ENCODE measurements at places on chromosomes 2 and 18.

- DNase-seq: no peak
Measured at GRCh38 chr2:113105047-113105785, 22.2 kb upstream of the IL1RN start.

DNA sequence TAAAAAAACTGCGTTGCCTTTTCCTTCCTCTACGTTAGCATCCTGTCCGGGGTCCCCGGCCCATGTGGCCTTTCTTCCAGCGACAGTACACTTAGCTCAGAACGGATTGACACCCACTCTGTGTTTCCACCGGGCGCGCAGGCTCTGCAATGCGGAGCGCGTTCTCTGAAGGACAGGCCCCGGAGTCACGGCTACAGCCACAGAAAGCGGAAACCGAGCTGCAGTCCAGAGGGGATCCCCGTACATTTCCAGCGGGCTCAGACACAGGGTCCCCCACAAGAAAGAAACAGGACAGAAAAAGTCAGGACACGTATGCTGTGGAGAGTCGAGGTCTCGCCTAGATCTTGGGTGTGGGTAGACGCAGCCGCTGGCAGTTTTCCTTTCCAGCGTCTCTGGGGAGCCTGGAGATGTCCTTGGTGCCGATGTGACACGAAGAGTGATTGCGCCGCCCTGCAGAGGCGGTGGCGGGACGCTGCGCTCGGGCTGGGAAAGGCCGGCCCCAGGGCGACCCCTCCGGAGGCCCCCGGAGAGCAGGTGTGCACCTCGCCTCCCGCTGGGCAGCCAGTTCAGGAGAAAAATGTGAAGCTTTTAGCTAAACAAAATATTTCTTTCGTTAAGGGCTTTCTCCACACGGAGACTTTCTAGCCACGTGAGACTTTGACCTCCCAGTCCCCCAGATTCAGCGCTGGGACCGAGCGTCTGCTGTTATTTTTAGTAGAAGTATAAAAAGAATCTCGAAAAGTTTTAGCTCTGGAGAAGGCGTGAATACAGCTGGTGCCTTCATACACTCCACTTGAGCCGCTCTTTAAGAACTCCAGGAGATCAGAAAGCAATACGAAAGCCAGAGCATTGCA, 1.3 kb upstream of the ACKR3 start:
- DNase-seq: peak; percentile 53

DNA sequence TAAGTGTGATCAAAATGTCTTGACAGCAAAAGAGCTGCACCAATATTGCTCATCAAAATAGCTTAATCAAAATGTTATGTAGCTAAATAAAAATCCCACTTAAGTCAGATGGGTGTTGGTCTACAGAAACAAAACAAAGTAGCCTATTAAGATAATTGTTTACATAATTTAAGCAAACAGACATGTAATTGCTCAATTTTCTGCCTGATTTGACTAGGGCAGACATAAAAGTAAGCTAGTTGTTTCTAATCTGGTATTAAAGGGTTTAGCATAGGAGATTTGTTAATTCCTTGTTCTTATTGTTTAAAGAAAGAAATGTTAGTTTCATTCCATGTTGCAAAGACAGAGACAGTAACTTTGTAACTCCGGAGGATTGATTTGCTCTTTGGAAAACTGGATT, 11.5 kb upstream of the FEZ2 start:
- no peak for DNase-seq

GRCh38 chr2:235677276-235677788, 183.5 kb downstream of the AGAP1 start:
- DNase-seq: no peak

DNA sequence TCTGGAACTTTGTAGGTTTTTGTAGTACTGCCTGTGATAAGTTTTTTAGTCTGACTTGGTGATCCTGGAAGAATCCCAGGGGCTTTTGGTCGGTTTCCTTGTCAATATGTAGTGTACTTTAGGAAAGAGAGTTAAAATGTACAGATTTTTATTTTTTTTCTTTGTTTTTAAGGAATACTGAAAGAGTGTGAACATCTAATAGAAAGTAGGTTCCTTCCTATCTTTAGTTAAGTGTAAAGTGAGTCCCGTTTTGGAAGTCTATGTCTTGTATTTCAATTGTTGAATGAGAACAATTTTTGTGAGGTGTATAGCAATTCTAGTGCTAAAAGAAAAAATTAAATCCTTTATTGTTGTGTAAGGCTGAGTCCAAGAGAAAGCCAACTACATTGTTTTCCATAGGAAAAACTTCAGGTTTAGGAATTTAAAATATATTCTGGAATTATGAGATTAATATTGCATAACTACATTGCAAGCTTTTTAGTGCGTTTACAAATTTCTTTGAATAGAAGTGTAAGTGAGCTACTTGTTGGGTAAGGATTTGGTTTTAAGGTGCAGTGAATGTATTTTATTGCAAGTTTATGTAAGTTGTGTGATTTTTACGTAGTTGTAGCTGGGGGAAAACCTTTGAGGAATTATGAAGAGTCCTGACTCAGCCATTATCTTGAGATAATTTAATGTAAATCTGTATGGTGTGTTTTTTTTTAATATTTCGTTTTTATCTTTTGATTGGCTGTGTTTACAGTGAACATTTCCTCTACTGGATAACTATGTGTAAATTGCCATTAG, 1.7 kb downstream of the VAPA start:
- DNase-seq: no peak

DNA sequence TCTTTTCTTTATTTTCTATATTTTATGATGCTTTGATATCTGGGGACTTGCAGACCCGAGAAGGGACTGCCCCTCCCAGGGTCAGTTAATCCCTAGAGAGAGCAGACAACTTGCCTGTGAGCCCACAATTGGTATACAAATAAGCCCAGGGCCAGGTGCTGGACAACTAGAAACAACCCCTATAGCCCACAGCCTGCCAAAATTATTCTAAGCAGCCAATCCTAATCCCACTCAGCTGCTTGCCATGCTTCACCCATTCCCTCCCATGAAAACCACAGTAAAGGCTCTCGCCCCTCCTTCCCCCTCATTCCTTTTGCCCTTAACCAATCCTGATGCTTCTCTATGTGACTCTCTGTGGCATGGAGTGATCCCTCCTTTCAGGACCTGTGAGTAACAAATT, 380.7 kb downstream of the RBM43 start:
- no peak for DNase-seq

DNA sequence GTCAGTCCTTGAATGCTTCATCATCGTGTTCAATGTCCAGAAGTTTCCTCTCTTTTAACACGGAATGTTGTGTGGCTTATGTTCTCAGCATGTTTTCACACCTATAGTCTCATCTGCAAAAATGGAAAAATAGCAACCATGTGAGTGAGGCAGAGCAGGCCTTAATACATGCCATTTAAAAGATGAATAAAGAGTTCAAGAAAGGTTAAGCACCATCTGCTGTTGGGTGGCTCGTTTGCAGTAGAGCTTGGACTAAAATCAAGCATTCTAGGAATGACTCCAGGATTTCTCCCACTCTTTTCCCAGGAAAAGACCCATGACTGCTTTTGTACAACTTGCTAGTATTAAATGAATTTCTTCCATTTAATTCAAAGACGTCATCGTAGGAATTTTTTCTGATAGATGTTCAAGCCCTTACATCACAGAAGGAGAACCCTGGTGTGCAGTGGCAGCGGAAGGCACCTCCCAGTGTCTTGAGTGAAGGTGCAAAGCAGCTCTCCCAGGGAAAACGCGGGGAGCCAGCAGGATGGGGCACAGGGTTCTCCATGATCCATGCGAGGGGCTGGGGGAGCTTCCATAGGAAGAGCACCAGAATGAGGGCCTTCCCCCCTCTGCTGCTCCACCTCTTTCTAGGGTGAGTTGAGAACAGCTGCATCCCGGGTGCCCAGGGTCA, 9.6 kb downstream of the DCDC2C start:
- no peak for DNase-seq

DNA sequence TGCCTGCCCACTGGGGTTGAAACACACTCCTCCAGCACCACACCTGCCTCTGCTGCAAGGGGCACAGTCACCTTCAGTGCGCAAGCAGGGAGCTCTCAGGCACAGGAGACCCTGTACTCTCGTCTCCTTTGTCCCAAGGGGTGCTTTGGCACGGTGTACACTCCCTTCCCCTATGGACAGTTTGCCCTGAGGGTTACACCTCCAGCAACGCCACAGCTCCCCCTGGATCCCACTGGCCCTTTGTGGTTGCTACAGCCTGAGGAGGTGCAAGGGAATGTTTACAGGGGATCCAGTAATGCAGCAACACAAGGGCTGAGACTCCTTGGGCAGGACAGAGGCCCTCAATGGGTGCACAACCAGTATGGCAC, 45.2 kb upstream of the FAM117B start:
- no peak for DNase-seq

- DNase-seq: no peak
Measured at GRCh38 chr18:31451625-31452024, 4.1 kb downstream of the DSG3 start.

GRCh38 chr18:21267400-21267799, 25.4 kb downstream of the GREB1L start:
- no peak for DNase-seq

DNA sequence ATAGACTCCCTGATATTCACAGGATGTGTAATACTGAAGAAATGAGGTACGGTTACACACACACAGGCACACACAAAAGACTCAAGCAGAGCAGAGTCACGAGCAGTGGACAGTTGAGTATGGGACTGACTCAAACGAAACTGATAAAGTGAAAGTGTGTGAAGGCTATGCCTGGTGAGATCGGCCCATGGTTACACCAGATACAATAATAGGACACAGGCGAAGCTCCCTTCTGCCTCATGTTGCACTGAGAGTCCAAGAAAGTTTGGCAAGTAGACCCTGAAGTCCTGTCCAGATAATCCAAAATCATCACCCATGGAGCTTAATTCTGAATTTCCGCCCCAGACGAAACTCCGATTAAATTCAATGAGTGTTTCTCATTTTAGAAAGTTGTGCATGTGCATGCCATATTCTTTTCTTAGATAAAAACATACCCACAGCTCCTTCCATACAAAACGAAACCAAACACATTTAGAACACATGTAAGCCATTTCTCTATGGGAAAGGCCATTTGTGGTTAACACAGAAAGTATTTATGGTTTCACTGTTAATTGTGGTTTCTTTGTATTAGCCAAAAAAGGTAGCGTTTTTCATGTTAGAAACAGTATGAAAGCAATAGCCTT, 567.6 kb downstream of the PLCL1 start:
- DNase-seq: no peak

DNA sequence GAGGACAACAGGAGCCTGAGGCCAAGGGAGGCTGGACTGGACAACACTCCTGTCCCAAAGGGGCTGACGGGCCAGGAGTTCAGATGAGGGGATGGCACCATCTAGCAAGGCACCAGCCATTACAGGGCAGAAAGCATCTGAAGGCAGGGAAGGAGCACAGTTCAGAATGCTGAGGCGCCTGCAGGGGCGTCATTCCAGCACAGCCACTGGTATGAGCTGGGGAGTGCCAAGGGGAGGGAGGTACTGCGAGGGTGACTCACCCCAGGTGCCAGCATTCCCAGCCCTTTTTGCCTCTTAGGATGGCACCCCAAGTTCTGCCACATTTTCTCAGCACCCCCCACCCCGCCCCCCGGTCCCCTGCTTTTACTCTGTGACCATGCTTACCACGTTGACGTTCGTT, 129.8 kb upstream of the EPAS1 start:
- no peak for DNase-seq

DNA sequence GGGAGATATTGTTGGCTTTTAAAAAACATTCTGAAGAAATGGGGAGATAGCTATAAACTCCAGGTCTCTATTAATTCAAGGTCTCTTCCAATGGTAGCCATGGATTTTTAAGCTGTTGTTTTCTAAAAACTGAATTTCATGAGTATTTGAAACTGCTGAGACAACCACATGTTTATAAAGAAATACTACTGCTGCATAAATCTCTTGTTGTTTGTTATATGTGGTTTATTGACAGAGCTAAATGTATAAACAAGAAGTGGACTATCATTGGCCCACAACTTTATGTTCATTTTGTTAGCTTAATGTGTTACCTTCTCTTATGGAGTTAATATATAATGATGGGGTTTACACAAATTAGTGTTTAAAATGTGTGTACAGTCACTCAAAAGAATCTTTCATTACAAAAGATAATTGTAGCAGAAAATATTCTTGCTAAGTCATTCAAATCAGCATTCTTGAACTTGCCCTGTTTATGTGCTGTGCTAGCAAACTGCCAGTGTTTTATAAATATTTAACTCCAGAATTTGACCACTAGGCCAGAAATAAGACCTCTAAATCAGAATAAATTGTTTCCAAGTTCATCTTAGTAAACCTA, 242.1 kb downstream of the TMX3 start:
- DNase-seq: no peak

DNA sequence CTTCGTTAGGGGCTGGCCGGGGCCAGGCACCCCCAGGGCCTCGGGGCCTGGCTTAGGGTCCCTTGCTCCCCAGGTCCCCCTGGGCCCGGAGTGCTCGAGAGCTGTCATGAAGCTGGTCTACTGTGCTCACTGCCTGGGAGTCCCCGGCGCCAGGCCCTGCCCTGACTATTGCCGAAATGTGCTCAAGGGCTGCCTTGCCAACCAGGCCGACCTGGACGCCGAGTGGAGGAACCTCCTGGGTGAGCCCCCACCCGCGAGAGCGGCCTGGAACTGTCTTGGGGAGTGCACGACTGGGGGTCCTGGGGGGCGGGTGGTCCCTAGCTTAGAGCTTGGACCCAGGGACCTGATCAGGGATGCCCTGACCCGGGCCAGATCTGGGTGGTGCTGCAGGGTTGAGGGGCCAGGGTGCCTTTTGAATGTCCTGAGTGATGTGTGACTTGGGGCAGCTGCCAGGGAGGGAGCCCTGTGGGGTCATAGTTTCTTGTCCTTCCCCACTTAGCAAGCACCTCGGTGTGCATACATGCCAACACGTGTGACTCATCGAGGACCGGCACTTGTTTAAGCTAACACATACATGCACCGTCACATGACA, 27.9 kb downstream of the GPC1 start:
- DNase-seq: no peak

- DNase-seq: no peak
Measured at GRCh38 chr2:225637259-225637658, 237.7 kb downstream of the NYAP2 start.

- DNase-seq: no peak
Measured at GRCh38 chr18:44601447-44601846, 79.2 kb upstream of the SETBP1 start.

- DNase-seq: no peak
Measured at GRCh38 chr18:8288472-8289195, 320.6 kb upstream of the RAB12 start.

DNA sequence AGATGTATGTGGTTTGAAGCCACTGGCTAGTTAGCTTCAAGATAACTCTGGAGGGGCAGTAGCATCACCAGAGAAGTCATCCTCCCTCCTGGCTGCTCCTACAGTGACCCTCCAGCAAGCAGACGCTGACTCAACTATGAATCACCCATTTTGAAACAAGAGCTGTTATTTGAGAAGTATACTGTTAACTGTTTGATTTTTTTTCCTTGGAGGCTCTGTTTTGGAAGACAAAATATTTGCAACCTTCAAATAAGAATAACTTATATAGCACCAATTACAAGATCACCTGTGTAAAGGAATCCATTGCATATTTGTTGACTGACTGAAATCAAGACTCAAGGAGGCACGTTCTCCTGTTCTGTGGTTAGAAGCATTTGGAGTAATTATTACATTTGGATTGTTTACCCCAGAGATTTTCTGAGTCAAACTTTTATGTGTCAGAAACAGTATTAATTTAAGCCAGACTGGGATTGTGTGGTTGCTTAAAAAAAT, 313.8 kb downstream of the MTX2 start:
- no peak for DNase-seq

GRCh38 chr2:6442252-6442985, 423.3 kb downstream of the CMPK2 start:
- no peak for DNase-seq
